ENCODE measurements at places on chromosomes 6 and 20. TPM values are rescaled to one million over a fixed set of nuclear protein-coding genes. Genes with fewer than 3 reads are reported as not detected.

The TMEM244 gene
- total RNA-seq = not detected

- no peak for DNase-seq
Observed at GRCh38 chr20:46111028-46111835, 6.9 kb upstream of the CD40 start.

DNA sequence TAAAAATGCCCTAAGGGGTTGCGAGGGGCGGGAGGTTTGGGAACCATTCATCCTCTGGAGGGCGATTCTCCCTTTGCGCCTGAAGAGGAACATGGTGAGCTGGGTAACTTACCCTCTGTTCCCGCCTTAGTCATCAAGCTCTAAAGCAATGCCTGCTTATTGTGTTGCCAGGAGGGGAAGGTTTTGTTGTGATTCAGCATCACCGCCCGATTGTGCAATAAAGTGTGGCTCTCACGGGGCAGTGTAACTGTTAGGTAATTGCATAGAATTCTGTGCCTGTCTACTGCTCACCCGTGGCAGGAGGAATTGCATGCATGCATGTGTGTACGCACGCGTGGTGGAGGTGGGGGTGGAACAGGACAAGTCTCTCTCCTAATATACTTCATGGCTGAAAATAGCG is 95.5 kb upstream of the AGPAT4 start:
- DNase-seq = no peak

DNA sequence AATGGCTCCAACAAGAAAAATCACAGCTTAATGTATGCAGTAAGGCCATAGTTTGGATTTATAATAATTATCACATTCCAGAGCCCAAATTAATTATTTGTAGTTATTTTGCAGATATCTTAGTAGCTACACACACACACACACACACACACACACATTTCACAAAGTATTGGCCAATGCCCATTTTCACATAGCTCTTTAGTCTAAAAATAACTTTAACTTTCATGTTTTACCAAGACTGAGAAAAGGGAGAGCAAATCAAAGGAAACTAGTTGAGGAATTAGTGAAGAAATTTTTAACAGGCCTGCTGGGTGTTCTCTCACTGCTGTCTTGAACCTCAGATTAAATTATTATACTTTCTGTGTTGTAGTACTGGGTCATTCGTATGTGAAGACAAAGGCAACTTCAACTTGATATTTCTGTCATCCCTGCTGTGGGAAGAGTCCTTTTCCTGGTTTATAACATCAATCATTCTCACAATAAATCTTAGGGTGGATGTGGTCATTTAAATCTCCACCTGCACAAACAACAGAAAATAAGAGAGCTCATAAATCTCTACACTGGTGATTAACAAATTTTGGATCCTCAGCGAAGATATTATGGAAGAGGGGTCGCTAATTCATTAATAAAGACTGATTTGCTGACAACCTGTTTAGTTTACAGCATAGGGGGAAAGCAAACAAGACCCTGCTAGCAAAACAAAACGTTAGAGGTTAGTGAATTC is 1.6 kb upstream of the TCF21 start:
- no peak for DNase-seq

DNA sequence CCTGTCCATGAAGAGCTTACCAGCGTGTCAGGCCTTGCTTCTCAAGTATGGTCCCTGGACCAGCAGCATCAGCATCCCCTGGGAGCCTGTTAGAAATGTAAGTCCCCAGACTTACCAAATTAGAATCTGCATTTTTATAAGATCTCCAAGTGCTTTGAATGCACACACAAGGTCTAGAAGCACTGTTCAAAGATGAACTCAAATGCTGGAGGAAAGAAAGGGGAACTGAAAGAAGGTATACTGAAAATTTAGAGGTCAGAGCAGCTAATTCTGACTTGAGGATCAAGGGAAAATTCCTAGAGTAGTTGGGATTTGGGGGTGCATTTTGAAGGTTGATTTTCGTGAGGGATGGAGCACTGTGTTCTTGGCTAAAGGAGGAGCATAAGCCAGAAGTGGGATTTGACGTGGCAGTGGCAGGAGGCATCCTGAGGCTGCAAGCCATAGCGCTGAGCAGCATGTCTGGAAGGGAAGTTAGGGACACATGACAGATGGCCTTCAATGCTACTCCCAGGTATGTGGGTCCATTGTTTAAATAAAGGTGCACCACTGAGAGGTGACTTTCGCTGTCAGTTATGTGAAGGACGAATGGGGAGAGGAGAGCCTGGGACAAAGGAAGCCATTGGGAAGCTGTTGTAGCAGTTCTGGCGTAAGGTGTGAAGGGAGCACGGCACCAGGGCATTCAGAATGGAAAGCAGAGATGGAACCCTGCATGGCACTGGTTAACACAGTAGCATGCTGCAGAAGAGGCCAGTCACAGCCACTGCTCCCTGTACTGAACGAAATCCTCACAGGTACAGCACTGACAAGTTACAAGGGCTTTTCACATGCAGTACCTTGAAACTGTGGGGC is 36.2 kb downstream of the ARMC2 start:
- DNase-seq = no peak

- DNase-seq = no peak
Observed at GRCh38 chr6:18506382-18507017, 119.3 kb downstream of the RNF144B start.

- DNase-seq = no peak
Observed at GRCh38 chr6:53877151-53877550, 82.3 kb downstream of the LRRC1 start.

DNA sequence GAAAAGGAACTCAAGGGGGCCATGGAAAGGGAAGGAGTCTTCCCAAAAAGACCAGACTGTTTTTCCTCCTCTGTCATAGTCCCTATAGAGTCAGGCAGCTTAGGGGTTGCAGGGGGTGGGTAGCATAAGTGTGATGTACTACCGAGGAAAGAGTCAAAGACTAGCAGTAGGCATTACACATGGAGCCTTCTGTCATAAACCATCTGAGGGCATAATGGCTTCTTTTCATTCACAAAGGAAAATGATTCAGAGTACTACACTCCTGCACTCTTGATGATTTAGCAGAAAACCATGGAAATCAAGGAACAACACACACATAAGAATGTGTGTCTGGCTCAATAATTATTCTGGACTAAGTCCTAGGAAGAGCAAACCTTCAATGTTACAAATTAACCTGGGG is 14.9 kb downstream of the PLN start:
- no peak for DNase-seq

The RNF182 gene
- total RNA-seq = not detected

The ZC3H12D gene
- total RNA-seq = 37.4 TPM

DNA sequence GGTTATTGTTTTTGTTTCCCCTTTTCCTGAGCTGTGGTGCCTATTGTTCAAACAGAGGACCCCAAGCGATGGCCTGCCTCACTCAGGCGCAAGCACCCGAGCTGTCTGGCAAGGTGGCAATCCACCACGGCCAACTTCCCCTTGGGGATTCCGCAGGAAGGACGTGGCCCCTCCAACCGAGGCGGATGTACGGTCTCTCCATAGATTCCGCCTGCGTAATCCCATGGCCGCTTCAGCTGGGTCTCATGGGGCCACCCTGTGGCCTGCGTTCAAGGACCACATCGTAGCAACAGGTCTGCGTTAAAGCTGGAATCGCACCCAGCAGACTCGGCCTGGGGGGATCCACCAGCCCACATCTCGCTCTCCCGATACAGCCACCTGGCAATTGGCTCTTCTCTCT is 79.9 kb downstream of the CEBPB start:
- no peak for DNase-seq

GRCh38 chr6:31010393-31011060 is at the start of gene MUC22:
Gene MUC22, plus strand, starts transcription at chr6:31010474. Its CDS starts 233 bp downstream, at chr6:31010707.
- DNase-seq = no peak

Measured in activated CD4-positive, alpha-beta memory T cell treated with anti-CD3 and anti-CD28 coated beads, Interleukin-2, amount 10 ng/mL, durations not matched to agents 7 days and 5 days (primary cell).